ENCODE measurements at places on chromosomes 6 and 20.

DNA sequence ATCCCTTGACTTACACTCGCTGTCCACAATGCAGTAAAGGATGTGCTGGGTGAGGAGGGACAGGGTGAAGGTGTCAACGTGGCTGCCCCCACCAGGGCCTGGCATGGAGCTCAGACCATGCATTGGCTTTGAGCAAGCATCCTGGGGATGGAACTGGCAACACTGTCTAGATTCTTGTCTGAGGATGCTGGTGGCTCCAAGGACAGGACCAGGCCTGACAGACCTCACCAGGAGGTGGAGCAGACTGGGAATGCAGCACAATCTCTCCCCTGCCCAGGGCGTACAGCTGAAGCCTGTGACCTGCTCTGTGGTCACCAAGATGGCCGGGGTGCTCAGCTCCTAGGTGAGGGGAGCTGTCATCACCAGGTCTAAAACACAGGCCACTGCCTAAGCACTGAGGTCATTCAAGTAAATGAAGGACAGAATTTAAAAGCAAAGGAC lies 50.9 kb downstream of the MYH7B start:
- DNase-seq: no peak

GRCh38 chr6:162123797-162124196 lies 603.8 kb downstream of the PRKN start:
- no peak for DNase-seq

DNA sequence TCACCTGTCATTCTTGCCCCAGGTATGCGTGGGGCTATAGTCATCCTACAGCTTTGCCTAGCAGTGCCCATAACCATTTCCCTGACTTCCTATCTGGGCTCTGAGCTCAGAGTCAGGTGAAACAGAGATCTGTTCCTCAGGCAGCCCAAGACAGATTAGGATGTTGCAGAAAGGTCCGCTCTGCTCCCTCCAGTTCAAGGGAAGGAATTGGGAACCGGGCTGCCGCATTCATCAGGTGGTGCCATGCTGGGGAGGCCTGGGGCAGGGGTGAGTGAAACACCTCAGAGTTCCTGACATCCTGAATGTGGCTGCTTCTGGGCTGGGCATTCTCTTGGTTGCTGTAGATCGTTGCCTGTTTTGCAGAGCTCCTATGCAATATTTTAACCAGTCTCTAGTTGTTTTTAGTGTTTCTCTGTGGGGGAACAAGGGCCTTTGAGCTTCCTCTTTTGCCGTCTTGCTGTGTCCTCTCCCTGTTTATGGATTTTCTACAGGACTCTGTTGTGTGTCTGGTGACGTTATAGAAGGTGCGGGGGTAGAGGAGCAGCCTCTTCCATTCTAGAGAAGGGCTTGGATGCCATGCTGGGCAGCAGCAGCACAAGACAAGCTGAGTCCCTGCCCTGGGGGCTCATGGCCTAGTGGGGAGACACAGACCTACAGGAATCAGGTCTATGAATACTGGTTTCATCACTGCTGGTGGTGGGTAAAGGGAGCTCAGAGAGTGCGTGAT lies 9.2 kb downstream of the ENTPD6 start:
- DNase-seq: no peak

- no peak for DNase-seq
Measured at GRCh38 chr6:134458857-134459657, 141.1 kb upstream of the SGK1 start.

- no peak for DNase-seq
Measured at GRCh38 chr6:34981951-34982350, 92.9 kb downstream of the ANKS1A start.

DNA sequence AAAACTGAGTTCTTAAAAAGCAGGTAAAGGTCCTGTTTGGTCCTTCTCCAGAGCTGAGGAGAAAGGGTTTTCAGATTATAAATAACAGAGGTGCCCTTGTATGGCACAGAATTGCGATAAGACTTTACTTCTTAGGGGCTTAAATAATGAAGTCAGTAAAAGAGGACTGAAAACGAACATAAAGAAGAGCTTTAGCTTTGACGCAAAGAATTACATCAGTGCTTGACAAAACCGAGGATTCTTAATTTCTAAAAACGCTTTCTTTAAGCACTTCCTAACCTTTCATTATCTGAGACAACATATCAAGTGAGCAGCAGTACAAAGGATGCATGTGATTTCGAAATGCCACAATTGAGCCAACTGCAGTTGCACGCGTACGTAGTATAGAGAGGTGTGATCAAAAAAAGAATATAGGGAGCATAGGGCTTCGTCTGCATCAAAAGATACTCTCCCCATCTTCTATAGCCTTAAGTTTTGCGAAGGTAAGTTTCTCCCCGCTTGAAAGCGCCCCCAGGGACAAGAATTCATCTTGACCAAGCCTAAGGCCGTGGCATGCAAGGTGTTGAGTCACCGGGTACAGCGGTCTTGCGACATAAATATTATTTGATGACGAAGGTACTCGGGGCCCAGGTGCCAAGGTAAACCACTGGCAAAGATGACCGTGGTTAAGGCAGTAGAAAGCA lies 778 bp upstream of the LOC128125822 start:
- no peak for DNase-seq

Data from RPMI8226 (cell line).